Fibroblast of villous mesenchyme (primary cell): ENCODE measurements at places on chromosomes 12 and 14.

- no peak for DNase-seq
Measured at GRCh38 chr12:110560946-110561345, 22.2 kb downstream of the PPTC7 start.

- DNase-seq: peak; percentile 47
Measured at GRCh38 chr12:45208604-45209487, 7.0 kb upstream of the ANO6 start.

- DNase-seq: no peak
Measured at GRCh38 chr12:122031342-122032216, 9.9 kb downstream of the BCL7A start.

- no peak for DNase-seq
Measured at GRCh38 chr12:95416111-95416636, 57.8 kb upstream of the METAP2 start.

DNA sequence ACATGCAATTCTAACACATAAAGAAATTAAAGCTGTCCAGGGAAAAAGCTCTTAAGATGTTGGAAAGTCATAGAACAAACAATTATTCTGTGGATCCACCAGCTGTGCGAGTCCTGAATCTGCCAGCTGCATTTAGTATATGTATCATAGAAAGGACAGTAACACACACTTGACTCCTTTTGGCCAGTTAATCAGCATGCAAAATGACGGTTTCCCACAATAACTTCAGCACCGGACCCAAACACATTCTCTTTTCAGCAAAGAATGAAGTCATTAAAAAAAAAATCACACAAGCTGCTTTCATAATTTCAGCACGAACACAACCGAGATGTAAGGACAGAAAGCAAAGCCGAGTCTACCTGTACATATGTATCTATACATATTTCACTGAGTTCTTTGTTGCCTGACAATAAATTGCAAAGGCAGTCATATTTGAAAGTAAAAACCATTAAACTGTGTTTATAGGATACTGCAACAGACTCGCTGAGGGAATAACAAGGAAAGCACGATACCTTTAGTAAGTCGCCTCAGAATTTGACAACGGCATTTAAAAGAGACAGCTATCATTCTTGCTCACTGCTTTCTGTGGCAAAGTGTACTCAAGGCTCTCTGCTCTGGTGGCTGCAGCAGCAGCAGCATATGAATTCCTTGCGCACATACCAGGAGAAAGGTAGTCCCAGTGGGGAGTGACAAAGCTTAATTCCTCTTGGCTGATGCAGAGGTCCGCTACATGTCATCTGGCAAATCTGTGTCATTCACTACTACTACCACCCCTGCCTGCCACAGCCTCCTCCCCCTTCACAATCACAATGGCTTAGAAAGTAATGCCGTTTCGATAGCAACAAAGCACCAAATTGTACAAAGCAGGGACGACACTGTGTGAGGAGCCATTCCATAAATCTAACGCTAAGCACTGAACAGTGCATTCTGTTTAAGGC lies at the start of gene GRIP1:
TSS of gene GRIP1 (minus strand) at position 739 of the 938 bp plus-strand sequence. CDS start at position 567, 172 bp downstream.
- no peak for DNase-seq

GRCh38 chr14:84804468-84804867 lies 725.5 kb upstream of the FLRT2 start:
- DNase-seq: no peak

DNA sequence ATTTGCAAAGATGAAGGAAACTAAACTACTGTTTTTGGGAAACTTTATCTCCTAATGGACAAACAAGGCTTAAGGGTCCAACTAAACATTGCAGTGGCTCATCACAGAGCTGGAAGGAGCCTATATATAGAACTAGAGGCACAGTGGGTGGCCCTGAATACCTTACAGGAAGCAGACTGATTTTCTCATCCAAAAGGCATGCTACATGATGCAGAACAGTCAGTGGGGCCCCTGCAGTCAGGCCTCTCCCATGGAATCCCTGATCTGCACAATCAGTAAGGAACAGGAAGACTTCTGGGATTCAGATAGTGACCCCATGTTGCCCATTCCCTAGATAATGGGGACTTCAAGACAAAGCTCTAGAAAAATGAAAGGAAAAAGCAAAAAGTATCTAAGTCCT lies 1.9 kb upstream of the LLPH start:
- DNase-seq: peak; percentile 82
